SK-N-DZ (cell line): ENCODE measurements at places on chromosomes 12 and 14.

DNA sequence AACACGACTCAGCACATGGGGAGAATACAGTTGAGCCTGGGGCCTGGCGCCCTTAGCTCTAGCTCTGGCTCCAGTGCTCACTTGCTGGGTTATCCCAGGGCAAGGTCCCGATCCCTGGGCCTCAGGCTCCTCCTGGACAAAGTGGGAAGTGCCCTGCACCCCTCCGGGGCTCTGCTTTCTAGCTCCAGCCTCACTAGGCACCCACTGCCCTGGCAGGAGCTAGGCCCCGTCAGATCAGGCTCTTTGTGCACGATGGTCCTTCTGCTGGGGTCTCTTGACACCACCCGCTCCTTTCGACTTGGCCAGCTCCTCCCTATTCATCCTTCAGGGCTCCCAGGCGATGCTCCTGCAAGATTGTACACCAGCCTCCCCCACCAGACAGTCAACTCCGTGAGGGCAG is 23.4 kb downstream of the NCKAP5L start:
- no peak for DNase-seq

- no peak for DNase-seq
Observed at GRCh38 chr12:26846416-26846815, 13.4 kb upstream of the ITPR2 start.

DNA sequence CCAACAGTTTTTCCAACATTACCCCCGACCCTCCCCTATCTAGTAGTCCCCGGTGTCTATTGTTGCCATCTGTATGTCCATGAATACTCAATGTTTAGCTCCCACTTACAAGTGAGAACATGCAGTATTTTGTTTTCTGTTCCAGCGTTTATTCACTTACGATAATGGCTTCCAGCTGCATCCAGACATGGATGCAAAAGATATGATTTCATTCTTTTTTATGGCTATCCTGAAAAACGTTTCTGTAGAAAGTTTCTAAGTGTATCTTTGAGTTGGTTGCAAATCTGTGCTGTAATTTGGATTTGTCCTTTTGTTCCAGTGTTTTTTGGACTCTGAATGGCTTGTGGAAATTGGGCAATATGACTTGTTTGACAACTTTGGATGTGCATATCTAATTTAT is 11.7 kb downstream of the SP1 start:
- no peak for DNase-seq

GRCh38 chr12:113136128-113136989 is 798 bp upstream of the RASAL1 start:
- DNase-seq = no peak

DNA sequence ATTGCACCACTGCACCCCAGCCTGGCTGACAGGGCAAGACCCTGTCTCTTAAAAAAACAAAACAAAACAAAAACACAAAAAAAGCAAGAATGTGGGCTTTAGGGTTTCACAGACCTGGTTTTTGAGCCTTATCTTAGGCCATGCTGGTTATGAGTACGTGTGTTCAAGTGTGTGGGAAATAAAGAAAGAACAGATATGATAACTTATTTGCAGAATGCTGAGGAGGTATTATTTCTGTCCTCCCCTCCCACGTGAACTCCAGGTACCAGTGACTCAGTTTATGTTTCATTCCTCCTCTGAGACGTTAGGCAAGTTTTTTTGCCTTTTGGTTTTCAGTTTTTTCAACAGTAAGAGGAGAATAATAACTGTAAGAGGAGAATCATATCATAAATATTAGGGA is 49.3 kb downstream of the PCNX1 start:
- no peak for DNase-seq

GRCh38 chr12:69087986-69088385 is 151.4 kb upstream of the CPSF6 start:
- DNase-seq = no peak

- DNase-seq = no peak
Observed at GRCh38 chr12:116366456-116366776, 88.9 kb upstream of the MED13L start.
